ENCODE measurements at places on chromosomes 16 and 17.

DNA sequence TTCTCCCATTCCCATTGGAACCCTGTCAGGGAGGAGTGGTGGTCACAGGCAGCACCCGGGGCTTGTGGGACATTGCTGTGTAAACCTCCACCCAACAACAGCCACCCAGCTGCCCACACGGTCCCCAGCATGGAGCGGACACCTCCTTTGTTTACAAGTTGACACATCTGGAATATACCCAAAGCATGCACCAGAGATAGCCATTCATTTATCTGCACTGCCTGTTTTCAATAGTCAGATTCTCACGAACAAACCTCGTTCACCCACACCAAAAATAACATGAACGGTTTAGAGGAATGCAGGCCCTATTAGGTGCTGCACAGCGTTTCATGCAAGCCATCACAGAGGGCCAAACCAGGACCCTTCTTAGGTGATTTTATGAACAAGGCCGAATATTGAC is 244.8 kb downstream of the FOXL1 start:
- DNase-seq: no peak

DNA sequence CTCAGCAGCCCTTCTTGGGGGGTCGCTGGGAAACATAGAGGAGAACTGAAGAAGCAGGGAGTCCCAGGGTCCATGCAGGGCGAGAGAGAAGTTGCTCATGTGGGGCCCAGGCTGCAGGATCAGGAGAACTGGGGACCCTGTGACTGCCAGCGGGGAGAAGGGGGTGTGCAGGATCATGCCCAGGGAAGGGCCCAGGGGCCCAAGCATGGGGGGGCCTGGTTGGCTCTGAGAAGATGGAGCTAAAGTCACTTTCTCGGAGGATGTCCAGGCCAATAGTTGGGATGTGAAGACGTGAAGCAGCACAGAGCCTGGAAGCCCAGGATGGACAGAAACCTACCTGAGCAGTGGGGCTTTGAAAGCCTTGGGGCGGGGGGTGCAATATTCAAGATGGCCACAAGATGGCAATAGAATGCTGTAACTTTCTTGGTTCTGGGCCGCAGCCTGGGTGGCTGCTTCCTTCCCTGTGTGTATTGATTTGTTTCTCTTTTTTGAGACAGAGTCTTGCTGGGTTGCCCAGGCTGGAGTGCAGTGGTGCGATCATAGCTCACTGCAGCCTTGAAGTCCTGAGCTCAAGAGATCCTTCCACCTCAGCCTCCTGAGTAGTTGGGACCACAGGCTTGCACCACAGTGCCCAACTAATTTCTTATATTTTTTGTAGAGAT is 3.4 kb downstream of the STH start:
- peak; percentile 72 for DNase-seq

DNA sequence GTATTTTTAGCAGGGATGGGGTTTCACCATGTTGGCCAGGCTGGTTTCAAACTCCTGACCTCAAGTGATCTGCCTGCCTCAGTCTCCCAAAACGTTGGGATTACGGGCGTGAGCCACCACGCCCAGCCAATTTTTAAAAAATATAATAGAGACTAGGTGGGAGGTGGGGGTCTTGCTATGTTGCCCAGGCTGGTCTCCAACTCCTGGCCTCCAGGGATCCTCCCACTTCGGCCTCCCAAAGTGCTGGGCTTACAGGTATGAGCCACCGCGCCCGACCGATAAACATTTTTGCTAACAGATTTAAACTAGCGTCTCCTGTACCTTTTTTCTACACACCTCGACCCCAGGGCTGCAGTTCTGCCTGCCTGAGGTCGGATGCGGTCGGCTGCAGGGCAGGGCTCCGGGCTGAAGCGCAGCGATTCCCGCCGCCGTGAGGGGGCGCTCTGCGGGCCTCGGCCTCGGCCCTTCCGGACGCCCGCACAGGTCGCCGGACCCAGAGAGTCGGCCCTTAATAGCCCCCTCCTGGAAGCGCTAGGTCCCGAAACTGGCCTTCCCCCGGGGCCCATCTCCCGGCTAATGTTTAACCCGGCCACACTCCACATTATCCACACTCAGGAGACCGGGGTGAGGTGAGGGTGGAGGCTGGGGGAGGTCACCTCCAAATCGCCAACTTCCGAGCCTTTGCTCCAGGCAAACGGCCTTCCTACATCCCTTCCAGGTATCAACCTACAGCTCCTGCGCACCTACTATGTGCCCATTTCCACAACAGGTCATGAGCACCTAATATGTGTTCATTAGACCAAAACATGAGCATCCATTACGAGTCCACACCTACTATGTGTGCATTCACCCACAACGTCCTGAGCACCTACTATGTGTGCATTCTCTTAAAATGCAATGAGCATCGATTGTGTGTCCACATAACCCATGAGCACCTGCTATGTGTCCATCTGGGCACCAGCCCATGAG is 2.0 kb upstream of the GLIS2 start:
- no peak for DNase-seq

DNA sequence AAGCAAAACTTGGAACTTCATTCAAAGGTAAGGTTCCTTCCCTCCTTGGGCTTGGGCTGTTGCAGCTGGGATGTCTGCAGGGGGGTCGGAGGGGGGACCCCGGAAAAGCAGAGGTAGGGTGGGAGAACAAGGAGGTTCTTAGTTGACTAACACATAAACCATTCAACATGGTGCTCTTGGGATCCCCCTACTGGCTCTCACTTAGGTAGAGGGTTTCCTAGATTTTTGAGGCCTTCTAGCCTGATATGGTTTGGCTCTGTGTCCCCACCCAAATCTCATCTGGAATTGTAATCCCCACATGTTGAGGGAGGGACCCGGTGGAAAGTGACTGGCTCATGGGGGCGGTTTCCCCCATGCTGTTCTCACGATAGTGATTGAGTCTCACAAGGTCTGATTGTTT is 93.9 kb downstream of the RGS9 start:
- DNase-seq: no peak

GRCh38 chr17:41529491-41529915 is 1.4 kb upstream of the KRT19 start:
- no peak for DNase-seq

- DNase-seq: no peak
Measured at GRCh38 chr16:2845116-2845515, 12.9 kb downstream of the PRSS22 start.

GRCh38 chr16:280005-280460 is 358 bp upstream of the ARHGDIG start:
- no peak for DNase-seq

GRCh38 chr17:76272541-76273444 is 7.6 kb downstream of the UBALD2 start:
- DNase-seq: peak; percentile 26

GRCh38 chr17:63716426-63716825 is 16.5 kb upstream of the LIMD2 start:
- DNase-seq: no peak

DNA sequence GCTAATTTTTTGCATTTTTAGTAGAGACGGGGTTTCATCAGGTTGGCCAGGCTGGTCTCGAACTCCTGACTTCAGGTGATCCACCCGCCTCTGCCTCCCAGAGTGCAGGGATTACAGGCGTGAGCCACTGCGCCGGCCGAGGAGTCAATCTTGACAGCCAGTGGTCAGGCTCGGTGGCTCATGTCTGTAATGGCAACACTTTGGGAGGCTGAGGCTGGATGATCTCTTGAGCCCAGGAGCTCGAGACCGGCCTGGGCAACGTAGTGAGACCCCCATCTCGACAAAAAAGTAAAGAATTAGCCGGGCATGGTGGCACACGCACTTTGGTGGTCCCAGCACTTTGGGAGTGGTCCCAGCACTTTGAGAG is 608 bp upstream of the PGS1 start:
- DNase-seq: no peak

DNA sequence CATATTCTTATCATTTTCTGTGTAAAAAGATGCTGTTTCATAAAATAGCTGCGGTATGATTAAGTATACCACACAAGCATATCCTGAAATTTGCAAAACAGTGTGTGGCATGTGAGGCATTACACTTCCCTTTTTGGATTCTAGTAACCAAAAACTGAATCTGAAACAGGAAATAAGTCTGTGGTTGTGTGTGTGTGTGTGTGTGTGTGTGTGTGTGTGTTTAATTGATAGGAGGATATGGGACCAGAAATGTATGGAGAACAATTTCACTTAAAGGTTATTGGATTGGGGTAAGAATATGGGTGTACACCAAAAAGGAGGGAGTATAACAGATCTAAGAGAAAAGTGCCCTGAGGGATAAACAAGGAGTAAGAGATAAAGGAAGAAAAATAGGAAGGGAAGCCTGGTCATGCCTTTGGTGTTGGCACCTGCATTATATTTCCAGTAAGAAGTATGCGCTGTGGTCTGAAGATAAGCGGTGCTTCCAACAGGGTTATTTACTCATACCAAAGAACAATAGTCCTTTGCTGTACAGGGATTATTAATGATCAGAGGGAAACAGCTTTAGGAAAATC is 4.0 kb downstream of the LYRM1 start:
- DNase-seq: no peak

Data from activated CD4-positive, alpha-beta T cell treated with anti-CD3 and anti-CD28 coated beads, Interleukin-2, amount 50 U/mL, for 1 hour (primary cell).